ENCODE measurements at places on chromosomes 2 and 18.

- DNase-seq, result peak; percentile 9
These were observed 426.9 kb downstream of the CDH2 start for GRCh38 chr18:27750014-27750413.

DNA sequence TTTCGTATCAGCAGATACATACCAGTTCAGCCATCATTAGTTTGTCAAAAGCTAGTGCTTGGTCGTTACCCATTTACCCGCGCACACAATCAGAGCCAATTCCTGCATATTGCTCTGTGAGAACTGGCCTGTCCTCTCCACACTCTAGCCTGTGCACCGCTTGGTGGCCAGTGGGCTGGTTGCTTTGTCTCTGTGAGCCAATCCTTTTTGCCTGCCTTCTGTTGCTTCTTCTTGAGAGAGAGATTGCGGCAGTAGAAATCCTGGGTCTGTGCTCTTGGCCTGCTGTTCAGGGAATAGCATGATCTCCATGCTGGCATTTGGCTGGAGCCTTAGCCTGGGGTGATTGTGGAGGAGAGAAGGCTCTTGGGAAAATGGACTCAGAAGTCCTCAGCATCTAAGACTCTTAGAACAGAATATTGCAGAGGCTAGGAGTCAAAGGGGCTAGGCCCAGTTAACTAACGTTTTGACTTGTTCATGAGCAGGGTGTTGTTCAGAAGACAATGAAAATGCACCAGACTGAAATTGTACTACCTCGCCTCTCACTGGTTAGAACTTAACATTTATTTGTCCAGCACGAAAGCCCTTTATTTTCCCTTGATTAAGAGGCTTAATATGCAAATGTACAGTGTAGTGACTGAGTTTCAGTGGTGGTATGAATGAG is 37.1 kb downstream of the MAP4K4 start:
- DNase-seq, result no peak

- peak; percentile 84 for DNase-seq
These were observed 288.2 kb downstream of the IKZF2 start for GRCh38 chr2:212863185-212863588.

GRCh38 chr2:230158468-230158867 is 61.3 kb downstream of the SP110 start:
- DNase-seq, result no peak

Data from OCI-LY7 (cell line).